ENCODE measurements at places on chromosomes 3 and 15.

GRCh38 chr3:194130807-194131589 is 5.0 kb upstream of the HES1 start:
- no peak for DNase-seq

GRCh38 chr15:68427366-68427765 is 4.6 kb downstream of the ITGA11 start:
- no peak for DNase-seq

GRCh38 chr3:54827776-54828175 is 100.1 kb downstream of the LRTM1 start:
- DNase-seq = no peak

DNA sequence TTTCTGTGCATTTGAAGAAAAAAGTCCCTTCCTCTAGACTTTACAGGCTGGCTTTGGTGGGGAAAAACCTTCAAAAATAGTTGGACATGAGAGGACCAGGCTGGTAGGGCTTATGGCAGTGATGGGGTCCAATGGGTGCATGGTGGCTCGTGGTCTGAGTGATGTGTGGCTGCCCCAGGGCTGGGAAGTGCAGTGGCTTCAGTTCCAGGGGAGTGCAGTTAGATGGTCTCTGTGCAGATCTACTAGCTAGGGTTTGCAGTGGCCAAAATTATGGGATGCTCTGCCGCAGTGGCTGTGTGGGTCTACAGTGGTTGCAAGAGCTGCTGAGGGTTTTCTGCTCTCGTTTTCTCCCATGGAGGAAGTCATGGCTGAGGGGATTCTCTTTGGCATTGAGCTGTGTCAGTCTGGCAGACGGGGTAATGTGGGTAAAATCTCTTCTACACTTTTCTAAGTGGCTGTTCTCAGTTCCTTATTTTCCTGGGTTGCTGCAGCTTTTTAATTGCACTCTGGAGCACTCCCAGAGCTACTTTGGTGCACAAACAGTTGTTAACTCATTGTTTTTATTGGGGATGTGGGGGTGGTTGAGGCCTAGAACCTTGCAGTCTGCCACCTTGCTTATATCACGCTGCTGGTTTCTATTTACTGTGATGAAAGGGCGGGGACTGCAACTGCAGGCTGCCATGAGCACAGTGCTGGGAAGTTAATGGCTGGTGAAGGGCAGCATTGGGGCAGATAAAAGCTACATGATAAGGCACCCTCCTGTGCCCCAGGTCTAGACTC is 1324.6 kb downstream of the NSUN3 start:
- no peak for DNase-seq
